ENCODE measurements at places on chromosomes 7 and 10.

DNA sequence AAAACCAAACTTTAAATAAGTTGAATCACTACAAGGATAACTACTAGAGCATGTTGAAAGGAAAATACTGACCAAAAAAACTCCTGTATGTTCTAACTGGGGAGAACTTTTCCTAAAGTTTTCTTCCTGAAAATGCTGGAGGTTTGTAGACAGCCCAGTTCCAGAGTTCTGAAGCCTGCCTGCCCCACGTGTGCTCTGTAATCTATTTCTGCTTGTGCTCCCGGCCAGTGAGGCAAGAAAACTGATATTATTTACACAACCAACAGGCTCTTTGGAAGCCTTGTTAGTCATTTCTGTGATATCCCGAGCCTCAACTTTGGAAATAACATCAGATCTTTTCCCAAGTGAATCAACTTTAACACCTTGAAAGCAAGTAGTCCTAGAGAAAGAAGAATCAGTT, 46.7 kb downstream of the ZFAND4 start:
- no peak for DNase-seq

DNA sequence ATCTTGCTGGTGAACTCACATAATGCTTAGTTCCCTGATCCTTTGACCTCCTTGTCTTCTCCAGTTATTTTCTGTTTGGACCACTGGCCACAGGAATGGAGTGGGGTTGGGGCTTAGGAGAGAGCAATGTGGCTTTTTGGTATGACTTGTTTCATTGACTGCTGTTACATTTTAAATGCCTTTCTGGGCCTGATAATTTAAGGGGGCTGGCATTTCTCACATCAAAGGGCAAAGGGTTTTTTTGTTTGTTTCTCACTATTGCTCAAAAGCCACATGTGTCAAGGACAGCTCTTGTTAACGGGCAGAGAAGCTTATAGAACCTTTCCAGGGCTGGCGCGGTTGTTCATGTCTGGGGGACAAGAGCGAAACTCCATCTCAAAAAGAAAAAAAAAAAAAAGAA, 161.2 kb upstream of the TNRC18 start:
- DNase-seq = no peak

- no peak for DNase-seq
These were observed 573.7 kb downstream of the PARD3 start for GRCh38 chr10:34241226-34242000.

DNA sequence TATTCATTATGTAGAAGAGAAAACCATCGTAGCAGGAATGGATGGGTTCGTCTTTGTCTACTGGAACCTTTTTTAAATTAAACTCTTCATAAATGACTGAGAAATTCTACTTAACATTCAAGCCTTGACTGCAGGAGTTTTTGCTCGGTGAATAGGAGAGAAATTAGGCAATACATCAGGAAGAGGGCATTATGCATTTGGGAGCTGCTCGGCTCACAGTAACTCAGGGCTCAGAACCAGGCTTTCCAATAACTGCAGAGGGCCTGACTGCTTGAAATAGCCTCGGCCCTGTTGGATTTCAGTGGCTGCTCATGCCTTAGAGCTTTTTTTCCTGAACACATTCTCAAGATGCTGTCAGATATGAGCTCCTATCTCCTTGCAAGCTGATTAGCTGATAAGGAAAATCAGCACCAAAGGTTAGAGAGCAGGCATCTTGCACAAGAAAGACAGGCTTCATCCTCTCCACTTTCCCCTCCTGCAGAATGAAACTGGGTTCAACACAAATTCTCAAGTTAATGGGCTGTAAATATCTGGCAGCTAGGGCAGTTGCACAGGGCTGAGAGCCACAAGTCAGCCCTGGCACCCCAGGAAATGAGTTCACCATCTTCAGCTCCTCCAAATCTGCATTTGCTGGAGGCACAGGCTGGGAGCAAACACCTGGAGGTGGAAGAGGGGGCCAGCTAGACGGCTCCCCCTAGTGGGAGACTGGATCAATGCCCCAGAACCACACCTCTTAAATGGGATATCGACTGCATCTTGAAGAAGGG, 24.3 kb downstream of the TECTB start:
- DNase-seq = peak; percentile 40

GRCh38 chr7:95209788-95210187, 114.5 kb downstream of the PON1 start:
- no peak for DNase-seq

- no peak for DNase-seq
These were observed 82.1 kb upstream of the HPS1 start for GRCh38 chr10:98528805-98529183.

DNA sequence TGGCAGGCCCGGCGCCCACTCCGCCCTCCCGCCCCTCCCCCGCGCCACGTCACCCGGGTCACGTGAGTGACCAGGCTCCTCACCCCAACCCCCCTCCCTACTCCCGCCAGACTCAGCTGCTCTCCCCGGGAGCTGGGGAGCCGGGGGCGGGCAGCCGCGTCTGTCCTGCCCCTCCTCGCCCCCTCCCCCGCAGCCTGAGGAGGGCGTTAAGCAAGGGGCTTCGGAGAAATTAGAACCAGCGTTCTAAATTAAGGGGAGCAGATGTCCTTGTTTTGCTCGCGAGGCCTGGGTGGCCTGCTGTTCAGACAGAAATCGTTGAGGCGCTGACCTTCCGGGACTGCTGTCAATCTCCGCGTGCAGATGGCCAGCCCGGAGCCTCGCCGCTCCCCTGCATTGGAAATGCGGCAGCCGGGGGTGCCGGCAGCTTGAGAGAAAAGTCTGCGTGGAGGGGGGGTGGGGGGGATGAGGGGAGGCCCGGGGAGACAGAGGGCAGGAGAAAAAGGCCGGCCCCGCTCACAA, 102.2 kb upstream of the ZNF438 start:
- peak; percentile 77 for DNase-seq

- peak; percentile 4 for DNase-seq
These were observed 32.1 kb upstream of the ADO start for GRCh38 chr10:62772186-62772974.

DNA sequence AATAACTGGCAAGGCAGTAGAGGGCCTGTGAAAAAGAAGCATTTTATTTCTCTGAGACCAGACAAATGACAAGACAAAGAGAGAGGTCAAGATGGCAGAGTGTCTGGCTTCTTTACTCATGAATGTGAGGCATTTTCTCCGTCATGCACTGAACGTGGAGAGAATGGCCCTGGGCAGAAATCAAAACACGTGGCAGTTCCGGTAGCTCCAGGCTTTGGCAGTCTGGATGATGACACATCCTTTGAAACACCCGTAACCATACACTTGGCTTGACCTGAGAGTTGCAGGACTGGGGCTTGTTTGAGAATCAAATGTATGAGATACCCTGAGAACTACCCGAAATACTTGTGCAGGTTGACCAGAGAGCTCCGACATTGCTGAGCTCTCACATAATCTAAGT, 537.6 kb downstream of the ACTR3B start:
- DNase-seq = no peak

- DNase-seq = peak; percentile 10
These were observed 3.2 kb downstream of the ACTR1A start for GRCh38 chr10:102499356-102499755.

DNA sequence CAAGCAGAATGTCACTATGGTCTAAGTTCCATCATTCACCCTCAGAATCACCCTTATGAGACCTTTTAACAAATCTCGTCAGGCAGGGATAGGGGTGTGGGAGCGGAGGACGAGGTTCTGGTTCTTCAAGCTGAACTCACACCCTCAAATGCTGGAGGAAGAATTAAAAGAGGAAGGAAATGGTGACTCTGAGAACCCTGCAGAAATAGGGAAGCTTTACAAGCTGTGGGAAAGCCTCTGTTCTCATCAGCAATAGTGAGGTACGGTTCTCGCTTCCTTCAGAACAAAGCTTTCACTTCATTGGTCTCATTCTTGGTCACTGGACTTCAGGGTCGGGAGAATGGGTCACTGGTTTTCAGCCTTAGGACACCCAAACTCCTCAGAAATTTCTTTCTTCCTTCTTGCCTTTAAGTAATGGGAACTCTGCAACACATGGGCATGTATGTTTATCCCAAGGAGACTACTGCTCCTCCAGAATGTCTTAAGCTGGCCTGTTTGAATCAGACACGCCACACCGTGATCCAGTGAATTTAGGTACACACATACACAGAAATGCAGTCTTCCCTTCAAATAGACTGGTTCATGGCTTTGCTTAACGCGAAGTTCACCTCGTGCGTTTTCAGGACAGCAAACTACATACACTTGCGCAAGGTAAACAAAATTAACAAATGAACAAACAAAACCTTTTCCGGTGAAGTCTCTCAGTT, 226.0 kb downstream of the SFMBT2 start:
- no peak for DNase-seq

GRCh38 chr10:78736926-78737630, 331.7 kb upstream of the ZMIZ1 start:
- no peak for DNase-seq

DNA sequence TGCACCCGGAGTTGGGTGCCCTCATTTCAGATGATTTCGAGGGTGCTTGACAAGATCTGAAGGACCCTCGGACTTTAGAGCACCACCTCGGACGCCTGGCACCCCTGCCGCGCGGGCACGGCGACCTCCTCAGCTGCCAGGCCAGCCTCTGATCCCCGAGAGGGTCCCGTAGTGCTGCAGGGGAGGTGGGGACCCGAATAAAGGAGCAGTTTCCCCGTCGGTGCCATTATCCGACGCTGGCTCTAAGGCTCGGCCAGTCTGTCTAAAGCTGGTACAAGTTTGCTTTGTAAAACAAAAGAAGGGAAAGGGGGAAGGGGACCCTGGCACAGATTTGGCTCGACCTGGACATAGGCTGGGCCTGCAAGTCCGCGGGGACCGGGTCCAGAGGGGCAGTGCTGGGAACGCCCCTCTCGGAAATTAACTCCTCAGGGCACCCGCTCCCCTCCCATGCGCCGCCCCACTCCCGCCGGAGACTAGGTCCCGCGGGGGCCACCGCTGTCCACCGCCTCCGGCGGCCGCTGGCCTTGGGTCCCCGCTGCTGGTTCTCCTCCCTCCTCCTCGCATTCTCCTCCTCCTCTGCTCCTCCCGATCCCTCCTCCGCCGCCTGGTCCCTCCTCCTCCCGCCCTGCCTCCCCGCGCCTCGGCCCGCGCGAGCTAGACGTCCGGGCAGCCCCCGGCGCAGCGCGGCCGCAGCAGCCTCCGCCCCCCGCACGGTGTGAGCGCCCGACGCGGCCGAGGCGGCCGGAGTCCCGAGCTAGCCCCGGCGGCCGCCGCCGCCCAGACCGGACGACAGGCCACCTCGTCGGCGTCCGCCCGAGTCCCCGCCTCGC, at the start of gene EGFR:
EGFR (plus strand) TSS at position 657 of the 830 bp plus-strand sequence. CDS start 261 bp downstream, outside the sequence.
- peak; percentile 90 for DNase-seq

- DNase-seq = no peak
These were observed 48.7 kb downstream of the SEMA3A start for GRCh38 chr7:84145892-84146291.

DNA sequence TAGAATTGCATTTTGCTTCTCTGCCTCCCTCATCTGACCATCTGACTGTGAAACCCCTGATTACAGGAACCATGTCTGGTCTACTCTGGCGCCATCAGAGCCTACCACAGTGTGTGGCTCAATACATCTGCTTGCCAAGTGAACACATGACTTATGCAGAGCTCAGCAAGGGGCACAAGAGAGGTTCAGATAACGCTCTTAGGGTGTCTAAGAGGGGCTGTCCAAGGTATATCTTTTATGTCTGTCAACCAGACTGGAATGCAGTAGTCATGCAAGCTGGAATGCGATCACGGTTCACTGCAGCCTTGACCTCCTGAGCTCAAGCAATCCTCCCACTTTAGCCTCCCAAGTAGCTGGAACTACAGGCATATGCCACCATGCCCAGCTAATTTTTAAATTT, 10.3 kb upstream of the RRP12 start:
- DNase-seq = no peak

GRCh38 chr7:112116358-112116757, 89.8 kb downstream of the DOCK4 start:
- no peak for DNase-seq

- DNase-seq = peak; percentile 11
These were observed 20.5 kb downstream of the GRID1 start for GRCh38 chr10:86345859-86346798.

- no peak for DNase-seq
These were observed 261.5 kb downstream of the ELMO1 start for GRCh38 chr7:37187179-37187578.

DNA sequence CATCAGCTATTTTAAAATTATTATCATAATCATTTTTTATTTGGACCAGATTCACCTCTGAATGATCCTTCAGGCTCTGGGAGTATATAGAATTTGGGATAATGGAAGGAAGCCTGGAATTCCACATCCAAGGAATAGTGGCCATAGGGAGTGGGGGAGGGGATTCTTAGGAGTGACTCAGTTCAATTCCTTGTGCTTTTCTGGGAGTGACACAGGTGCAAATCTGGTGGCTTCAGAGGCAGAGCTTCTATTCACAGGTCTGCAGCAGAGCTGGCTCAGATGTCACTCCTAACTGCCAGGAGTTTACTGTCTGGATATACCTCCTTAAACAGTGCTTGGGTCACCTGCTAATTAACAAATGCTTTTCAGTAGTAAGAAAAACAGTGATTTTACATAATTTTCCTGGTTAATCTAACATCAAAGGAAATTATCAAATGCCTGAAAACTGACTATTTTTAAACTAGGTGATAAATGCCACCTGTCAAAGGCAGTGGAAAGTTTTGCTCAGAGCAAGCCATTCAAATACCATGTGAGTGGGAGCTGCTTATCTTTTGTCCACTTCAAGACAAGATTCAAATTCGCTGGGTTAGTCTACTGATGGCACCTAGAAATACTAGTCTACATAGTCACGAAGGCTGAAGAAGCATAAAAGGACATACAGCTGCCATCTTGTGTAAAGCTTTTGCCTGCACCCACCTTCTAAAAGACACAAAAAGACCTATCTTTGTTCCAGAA, 106.7 kb upstream of the LAMB4 start:
- DNase-seq = no peak

DNA sequence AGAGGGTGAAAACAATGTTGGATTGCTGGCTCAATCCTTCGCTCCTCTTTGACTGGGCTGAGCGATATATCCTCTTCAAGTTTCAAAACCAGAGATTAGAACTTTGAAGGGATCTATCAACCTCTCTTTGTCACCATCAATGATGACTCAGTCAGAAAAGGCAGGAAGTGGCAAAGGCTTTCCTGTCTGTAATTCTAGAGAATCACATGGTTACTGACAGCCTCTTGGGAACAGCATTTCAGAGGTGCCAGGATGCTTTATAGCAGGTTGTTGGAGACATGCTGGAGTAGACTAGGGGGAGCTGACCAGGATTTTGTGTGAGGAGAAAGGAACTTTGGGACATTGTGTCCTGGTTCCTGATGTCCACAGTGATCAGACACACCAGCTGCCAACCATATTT, 81.3 kb downstream of the PRKCQ start:
- no peak for DNase-seq

GRCh38 chr7:125061776-125062397, 132.3 kb upstream of the POT1 start:
- peak; percentile 65 for DNase-seq

DNA sequence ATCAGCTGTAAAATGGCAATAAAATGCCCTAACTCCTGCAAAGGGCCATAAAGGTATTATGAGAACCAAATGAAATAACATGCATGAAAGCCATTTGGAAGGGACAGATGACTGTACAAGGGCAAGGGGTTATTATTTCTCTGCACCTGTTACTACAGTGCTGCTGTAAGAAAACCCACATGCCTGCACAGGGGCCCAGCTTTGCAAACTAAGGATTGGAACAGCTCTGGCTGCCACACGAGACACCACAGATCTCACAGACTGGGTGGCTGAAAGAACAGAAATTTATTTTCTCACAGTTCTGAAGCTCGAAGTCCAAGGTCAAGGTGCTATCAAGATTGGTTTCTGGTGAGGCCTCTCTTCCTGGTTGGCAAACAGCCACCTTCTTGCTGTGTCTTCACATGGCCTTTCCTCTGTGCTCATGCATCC, 409.0 kb upstream of the NRP1 start:
- DNase-seq = no peak

- DNase-seq = no peak
These were observed 62.3 kb upstream of the CTBP2 start for GRCh38 chr10:125222515-125223308.

All from adipocyte (in vitro differentiated cells).